ENCODE measurements at places on chromosomes 11 and 22.

GRCh38 chr11:64357904-64358535, 942 bp upstream of the RPS6KA4 start:
- DNase-seq, result no peak

DNA sequence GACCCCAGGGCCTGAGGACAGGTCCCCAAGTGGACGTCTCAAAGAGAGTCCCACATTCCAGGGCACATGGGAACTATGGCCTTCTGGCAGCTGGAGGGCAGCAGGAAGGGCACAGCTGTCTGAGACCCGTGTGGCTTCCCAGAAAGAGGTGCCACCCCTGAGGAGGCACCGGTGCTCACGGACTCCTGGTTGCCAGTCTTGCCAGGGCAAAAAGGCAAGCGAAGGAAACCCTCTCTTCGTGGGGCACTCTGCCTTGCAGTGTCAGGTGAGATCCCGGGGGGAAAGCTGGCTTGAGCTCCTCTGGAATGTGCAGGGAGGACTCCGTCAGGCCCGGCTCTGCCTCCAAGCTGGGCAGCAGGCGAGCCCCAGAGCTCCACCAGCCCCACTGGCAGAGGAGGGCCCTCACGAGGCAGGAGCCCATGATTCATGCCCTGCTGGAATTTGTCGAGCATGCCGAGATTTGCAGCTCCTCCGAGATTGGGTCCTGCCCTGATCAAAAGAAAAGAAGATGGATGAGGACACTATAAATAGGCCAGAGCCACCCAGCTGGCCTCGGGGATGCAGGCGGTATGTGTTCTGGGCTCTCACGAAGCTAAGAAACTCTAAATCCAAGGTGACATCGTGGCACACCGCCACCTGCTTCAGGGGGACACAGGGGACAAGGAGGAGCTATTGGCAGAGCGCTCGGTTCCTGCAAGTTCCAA, 9.9 kb upstream of the CELSR1 start:
- no peak for DNase-seq

DNA sequence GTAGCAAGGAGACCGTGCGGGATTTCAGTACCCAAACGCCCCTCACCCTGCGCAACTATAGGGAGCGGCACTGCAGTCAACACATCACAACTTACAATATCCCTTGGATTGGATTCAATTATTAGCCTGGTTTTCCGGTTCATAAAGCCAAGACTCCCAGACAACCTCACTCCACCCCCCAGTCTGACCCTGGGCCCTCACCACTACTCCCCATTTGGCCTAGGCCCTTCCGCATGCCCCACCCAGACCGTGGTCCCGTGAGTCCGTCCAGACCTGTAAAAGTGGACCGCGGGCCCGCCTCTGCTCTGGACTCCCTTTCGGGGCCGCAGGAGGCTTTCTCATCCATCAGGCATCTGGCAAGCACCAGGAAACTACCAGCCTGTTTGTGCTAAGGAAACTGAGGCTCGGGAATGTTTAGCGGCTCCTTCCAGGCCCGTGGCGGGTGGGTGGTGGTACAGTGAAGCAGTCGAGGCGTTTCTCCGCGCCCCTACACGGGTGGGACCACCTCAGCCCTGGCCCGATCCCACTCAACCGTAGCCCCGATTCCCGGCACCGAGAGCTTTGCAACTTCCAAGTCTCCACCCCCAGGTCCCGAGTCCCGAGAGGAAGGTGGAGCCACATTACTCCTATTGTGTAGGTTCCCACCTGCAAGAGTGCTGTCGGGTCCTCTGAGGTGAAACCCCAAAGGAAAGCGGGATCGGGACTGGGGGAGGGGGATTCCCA, 679 bp upstream of the DPP3 start:
- DNase-seq, result no peak

DNA sequence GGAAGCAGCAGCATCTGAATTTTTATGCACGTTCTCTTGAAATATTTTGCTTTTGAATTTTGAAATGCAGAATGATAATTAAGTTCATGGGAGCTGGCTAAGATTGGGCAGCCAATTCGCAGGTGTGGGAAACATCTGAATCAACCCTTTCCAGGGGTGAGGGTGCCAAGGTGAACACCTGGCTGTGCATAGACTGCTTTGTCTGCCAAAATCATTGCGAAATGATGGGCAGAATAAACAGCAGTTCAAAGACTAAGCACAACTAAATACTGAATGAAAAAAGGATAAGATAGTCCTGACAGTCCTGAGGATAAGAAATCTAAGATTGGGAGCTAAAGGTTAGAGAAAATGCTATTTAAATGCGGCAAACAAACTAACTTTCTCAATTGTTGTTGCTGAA, 813.3 kb upstream of the RAG2 start:
- no peak for DNase-seq

- no peak for DNase-seq
These were observed 13.0 kb upstream of the CDC42EP1 start for GRCh38 chr22:37547251-37547741.

DNA sequence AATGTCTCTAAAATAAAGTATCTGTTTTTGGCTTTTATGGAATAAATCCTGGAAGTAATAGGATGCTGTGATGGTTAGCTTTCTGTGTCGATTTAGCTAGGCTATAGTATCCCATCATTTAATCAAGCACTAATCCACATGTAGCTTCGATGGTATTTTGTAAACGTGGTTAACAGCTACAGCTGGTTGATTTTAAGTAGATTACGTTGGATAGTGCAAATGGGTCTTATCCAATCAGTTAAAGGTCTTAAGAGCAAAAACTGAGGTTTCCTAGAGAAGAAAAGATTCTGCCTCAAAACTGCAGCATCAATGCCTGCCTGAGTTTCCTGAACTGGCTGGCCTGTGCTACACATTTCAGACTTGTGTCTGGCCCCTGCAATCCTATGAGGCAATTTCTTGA, 314.2 kb upstream of the SORL1-AS1 start:
- DNase-seq, result no peak

DNA sequence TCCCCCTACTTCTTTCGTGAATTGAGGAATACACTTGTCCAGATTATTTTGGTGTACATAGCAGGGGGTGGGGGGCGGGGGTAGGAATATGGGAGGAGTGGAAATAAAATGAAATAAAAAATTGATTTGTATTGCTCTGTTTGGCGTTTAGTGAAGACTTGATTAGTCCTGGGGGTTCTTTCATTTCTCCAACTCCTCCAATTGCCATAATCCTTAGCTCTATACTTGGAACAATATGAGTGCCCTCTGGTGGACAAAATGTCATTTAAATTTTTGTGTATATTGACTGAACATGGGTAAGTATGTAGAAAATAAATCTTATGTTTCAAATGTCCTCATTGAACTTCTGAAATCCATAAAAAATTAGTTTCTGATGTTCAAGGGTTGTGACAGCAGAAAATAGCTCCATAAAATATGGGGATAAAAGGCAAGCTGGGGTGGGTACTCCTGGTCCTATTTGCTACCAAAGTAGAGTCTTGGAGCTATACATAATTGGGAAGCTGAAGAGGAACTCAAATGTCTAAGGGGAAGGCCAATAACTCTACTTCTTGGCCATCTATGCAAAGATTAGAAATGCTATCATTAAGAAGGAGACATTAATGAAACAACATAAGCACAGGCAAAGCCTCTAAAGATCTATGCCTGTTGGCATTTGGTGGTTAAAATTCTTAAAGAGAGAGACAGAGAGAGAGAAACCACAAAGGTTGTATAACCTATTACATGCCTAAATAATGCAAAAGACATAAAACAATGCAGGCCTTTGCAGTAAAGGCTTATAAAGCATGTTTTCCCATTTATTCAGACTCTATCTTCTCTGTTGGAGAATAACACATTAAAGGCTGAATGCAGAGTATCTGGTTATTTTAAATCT, 421.6 kb downstream of the METTL15 start:
- no peak for DNase-seq

- DNase-seq, result no peak
These were observed 91.5 kb downstream of the ABTB2 start for GRCh38 chr11:34266090-34266912.

- DNase-seq, result no peak
These were observed 37.6 kb downstream of the ASRGL1 start for GRCh38 chr11:62374801-62375200.

- no peak for DNase-seq
These were observed 12.1 kb downstream of the TRPM5 start for GRCh38 chr11:2432171-2432621.

- DNase-seq, result no peak
These were observed 76.5 kb downstream of the BTBD10 start for GRCh38 chr11:13386567-13386966.

- DNase-seq, result no peak
These were observed 2.2 kb downstream of the RFPL2 start for GRCh38 chr22:32202539-32203180.

GRCh38 chr11:42249956-42250355, 790.5 kb upstream of the LRRC4C start:
- DNase-seq, result no peak

GRCh38 chr11:102678022-102678421, 27.5 kb downstream of the MMP27 start:
- DNase-seq, result no peak
